ENCODE measurements at places on chromosomes 3 and 15.

- no peaks in the 10 kb centered on the region for H3K4me1 ChIP-seq
- no peak overlapping the region for H3K27ac ChIP-seq
- H3K36me3 ChIP-seq: no peaks in the 10 kb centered on the region
- no peaks in the 10 kb centered on the region for H3K27me3 ChIP-seq
- H3K4me3 ChIP-seq: no peak overlapping the region
Observed at GRCh38 chr3:117873249-117873600, 1161.4 kb downstream of the IGSF11 start.

- H3K4me3 ChIP-seq: no peak overlapping the region
- H3K4me1 ChIP-seq: peaks cover 4% of the 10 kb centered on the region
- no peak overlapping the region for H3K27ac ChIP-seq
- no peaks in the 10 kb centered on the region for H3K36me3 ChIP-seq
- DNase-seq: no peak
Observed at GRCh38 chr3:194250098-194251002, 100.8 kb downstream of the CPN2 start.

DNA sequence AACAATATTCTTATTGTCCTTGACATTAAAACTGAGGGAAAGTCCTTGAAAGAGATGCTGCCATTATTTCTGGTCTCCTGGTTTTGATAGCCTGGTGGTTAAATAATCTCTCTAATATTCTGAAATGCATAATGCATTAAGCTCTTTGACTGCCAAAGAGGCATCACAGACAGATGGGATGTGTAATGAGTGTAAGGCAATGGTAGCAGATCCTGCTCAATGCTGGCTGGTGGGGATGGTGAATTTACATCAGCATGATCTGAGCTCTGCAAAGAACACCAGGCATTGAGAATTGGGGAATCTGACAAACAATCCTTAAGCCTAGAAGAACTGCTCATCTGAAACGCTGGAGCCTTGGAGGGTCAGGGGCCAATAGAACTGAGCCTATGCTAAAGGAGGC, 528.6 kb upstream of the LMCD1 start:
- no peak overlapping the region for H3K4me3 ChIP-seq
- no peak for DNase-seq
- H3K36me3 ChIP-seq: no peaks in the 10 kb centered on the region
- no peaks in the 10 kb centered on the region for H3K4me1 ChIP-seq

GRCh38 chr3:171890398-171890797, 47.2 kb downstream of the TMEM212 start:
- DNase-seq: no peak
- peaks cover 14% of the 10 kb centered on the region for H3K4me1 ChIP-seq
- peaks cover 20% of the 10 kb centered on the region for H3K27me3 ChIP-seq
- no peaks in the 10 kb centered on the region for H3K36me3 ChIP-seq
- no peak overlapping the region for H3K4me3 ChIP-seq

DNA sequence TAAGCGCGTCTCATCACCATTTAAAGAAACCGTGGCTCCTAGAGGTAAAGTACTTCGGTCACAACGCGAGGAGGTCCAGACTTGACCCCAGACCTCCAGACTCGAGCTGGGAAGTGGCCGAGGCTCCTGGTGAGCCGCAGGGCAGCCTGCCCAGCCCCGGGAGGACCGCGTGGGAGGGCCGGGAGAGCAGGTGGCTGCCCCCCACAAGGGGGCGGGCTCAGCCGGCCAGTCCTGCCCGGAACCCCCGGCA, at the start of gene SLC27A2:
SLC27A2 (plus strand) TSS at position 228 of the 250 bp plus-strand sequence. CDS start 232 bp downstream, outside the sequence.
- H3K27me3 ChIP-seq: peaks cover 46% of the 10 kb centered on the region
- H3K27ac ChIP-seq: peak within 1 kb of the TSS; percentile 75
- DNase-seq: no peak
- H3K4me1 ChIP-seq: peaks cover 27% of the 10 kb centered on the region
- H3K4me3 ChIP-seq: peak within 1 kb of the TSS; percentile 92
- H3K36me3 ChIP-seq: no peaks in the 10 kb centered on the region

DNA sequence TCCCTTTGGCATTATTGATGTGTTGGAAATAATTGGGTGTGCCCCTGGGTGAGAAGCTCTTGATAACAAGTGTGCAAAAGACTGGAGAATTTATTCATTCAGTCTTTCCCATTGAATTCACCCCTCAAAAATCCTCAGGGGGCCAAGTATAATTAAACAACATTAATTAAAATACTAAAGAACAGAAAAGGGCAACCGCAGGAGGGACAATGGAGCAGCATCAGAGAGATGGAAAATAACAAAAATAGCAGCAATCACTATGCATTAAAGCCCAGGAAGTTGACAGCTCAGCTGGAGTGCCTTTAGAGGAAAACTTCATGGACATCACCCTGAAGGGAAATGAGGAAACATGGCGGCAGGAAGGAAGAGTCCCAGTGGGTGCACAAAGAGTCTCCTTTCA, 227.6 kb downstream of the MINAR1 start:
- H3K4me3 ChIP-seq: no peak overlapping the region
- H3K36me3 ChIP-seq: no peaks in the 10 kb centered on the region
- no peak for DNase-seq
- no peak overlapping the region for H3K27ac ChIP-seq
- peaks cover 27% of the 10 kb centered on the region for H3K27me3 ChIP-seq

Measured in activated naive CD8-positive, alpha-beta T cell treated with anti-CD3 and anti-CD28 coated beads, Interleukin-2, amount 50 U/mL, for 24 hours (primary cell).